ENCODE measurements at places on chromosomes 13 and 19. TPM values are rescaled to one million over a fixed set of nuclear protein-coding genes. Genes with fewer than 3 reads are reported as not detected.

RUBCNL gene
- 0.38 TPM for total RNA-seq

DNA sequence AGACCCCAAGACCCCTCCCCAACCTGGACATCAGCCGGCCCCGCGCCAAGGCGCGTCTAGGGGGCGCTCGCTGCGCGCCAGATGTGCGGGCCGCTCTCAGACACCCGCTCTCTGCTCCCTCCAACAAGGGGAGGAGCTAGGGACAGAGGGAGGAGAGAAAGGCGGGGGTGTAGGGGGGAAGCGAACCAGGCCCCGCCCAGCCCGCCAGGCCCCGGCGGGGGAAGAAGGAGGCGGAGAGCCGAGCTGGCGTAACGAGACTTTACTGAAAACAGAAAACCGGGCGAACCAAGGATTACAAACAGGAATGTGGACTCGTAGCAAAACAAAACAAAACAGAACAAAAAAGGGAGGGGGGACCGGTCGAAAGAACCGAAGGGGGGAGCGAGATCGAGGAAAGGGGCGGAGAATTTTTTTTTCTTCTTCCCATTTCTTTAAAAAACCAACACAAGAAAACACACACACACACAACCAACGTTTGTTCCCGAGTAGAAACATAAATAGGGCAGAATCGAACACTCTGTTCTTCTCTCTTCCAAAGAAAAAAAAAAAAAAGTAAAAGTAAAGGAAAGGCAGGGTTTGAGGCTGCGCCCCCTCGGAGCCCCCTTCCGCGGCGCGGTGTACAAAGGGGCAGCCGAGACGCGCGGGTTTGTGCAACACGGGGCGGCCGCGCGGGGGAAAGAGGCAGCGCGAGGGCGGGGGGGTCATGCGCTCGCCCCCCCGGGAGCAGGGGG lies 1.7 kb downstream of the JUND start:
- H3K27me3 ChIP-seq, result no peaks in the 10 kb centered on the region
- H3K4me1 ChIP-seq, result peaks cover 71% of the 10 kb centered on the region
- DNase-seq, result peak; percentile 91
- H3K4me3 ChIP-seq, result peak overlapping the region; percentile 100
- H3K36me3 ChIP-seq, result peaks cover 16% of the 10 kb centered on the region
- H3K27ac ChIP-seq, result peak overlapping the region; percentile 97

DNA sequence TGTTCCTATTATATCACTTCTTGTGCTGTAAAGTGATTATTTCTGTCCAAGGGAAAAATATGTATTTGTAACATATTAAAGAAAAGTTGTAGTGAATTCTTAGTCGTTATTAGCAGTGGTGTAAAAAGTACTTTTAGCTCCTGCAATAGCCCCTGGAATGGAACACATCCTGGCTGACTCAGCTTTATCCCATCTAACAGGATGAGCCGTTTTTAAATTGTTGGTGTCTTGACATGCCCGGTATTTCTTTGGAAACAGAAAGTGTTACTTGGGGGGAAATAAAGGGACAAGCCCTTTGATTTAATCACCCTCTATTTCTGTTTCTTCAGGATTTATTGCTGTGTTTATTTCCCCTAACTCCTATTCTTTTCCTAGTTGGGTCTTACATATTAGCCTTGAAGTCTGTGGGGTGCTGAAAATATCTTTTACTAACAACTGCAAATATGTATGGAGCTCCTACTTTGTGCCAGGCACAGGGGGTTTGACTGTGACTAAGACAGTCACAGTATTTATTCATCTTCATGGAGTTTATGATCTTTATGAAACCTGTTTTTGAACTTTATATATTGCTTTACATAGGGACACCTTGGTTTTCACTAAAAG lies 17.9 kb downstream of the COG3 start:
- peak overlapping the region; percentile 41 for H3K27ac ChIP-seq
- H3K4me3 ChIP-seq, result no peak overlapping the region
- DNase-seq, result no peak
- no peaks in the 10 kb centered on the region for H3K27me3 ChIP-seq
- H3K4me1 ChIP-seq, result peaks cover 33% of the 10 kb centered on the region

CKAP2 gene
- 8.2 TPM for total RNA-seq

DNA sequence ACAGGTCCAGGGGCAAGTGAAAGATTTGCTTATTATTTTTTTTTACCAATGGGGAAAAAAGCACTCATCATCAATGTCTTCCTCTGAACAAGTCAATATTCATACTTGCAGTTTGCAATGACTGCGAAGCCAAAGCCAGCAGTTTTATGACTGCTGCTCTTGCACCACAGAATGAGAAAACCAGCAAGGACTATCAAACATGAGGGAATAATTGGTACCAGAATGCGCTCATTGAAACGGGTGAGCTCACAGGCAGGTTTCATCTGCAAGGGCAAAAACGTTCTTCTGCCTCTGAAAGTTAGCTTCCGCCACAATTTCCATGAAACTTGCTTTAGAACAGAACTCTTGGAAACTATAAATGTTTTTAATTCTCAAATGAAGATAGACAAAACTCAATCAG lies 5.5 kb downstream of the DLEU7 start:
- no peak overlapping the region for H3K27ac ChIP-seq
- H3K4me1 ChIP-seq, result peaks cover 5% of the 10 kb centered on the region
- no peak overlapping the region for H3K4me3 ChIP-seq
- no peak for DNase-seq
- peaks cover 46% of the 10 kb centered on the region for H3K27me3 ChIP-seq

LGI4 gene
- total RNA-seq, result 8.4 TPM

DNA sequence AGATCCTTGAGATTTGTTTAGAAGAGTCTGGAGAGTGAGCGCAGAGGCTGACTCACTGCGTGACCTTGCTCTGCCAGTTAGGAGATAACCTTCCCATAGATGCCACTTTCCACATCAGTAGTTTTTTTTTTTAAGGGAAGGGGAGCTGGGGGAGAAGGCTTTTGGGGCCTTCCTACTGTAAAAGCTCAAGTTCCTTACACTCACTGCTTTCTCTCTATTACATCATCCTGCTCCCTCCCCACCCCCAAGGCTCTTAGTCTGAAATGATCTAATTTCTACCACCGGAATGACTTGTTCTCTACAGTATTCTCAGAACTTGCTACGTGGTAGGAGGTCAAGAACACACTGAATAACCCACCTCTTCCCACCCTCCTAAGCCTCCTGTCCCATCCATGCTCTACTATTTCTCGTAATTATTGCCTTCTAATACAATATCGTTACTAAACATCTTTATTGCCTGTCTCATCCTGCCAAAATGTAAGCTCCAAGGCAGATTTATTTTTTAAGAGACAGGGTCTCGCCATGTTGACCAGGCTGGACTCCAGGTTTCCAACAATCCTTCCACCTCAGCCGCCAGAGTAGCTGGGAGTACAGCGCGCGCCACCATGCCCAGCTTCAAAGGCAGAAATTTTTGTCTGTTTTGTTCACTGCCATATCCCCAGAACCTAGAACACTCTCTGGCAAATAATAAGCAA lies 1.2 kb downstream of the LONP1 start:
- DNase-seq, result no peak
- peak overlapping the region; percentile 100 for H3K27ac ChIP-seq
- peaks cover 6% of the 10 kb centered on the region for H3K36me3 ChIP-seq
- no peaks in the 10 kb centered on the region for H3K27me3 ChIP-seq
- H3K4me3 ChIP-seq, result peak overlapping the region; percentile 98

Data from left ventricle myocardium inferior (tissue), 1 donor.